ENCODE measurements at places on chromosomes 3 and 15. TPM values are rescaled to one million over a fixed set of nuclear protein-coding genes. Genes with fewer than 3 reads are reported as not detected.

The RSL24D1 gene
- 65.8 TPM for total RNA-seq

GRCh38 chr3:116046350-116046749 is 398.9 kb downstream of the LSAMP start:
- no peak for DNase-seq

The BFSP2 gene
- total RNA-seq = not detected

The CHRM5 gene
- not detected for total RNA-seq

The SUMF1 gene
- total RNA-seq = 49.6 TPM

The MYEF2 gene
- total RNA-seq = 35.6 TPM

The CSK gene
- total RNA-seq = 102 TPM

DNA sequence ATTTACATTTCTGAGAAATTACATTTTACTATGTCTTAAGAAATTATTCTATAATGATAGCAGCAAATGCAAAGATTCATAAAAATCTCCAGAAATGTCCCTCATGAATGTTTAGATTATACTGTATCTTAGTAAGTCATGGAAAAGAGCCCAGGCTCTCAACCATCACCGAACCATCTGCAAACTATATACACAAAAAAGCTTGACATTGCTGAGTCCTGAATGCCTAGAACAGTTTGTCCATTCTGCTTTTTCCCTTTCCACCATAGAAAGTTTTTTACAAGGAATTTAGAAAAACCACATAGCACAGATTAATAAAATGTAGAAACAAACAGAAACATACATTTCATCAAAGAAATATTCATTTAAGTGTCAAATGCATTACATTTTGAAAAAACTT is 83.6 kb downstream of the MYO9A start:
- DNase-seq = no peak

The SH3GL3 gene
- total RNA-seq = 10.0 TPM

DNA sequence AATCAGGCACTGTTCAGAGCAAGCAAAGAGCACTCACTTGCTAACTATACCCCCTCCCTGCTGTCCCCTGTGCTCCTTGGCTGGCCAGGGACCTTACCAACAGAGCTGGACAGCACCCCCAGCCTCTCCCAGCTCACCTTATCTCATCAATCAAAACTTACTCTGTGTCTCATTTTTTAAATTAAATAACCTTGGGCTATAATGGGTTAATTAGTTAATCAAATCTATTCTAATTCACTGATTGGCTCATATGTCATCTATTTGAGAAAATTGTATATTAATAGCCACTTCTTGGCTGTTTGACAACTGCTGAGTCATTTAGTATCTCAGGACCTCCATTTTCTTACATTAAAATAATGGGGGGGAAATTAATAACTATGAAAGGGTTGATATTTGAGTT is 22.9 kb downstream of the IL5RA start:
- DNase-seq = no peak

- no peak for DNase-seq
These were observed 231.0 kb downstream of the ITPR1 start for GRCh38 chr3:4724051-4724629.

DNA sequence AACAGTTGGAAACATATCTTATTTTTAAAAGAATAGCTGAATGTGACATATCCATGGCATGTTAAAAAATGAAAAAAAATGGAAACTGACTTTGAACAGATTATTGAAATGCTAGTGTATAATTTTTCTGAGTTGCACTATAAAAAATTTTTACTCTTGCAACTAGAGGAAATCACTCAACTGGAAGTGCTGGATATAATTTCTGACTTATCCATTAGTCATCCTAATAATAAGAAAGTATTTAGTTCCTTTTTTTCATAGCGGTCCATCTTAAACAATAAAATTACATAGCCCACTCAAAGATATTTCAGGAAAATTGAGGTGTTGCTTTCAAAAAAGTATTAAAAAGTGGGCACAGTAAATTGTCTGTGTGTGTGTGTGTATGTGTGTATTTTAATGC is 80.7 kb downstream of the MBNL1 start:
- no peak for DNase-seq

The RTP1 gene
- not detected for total RNA-seq

DNA sequence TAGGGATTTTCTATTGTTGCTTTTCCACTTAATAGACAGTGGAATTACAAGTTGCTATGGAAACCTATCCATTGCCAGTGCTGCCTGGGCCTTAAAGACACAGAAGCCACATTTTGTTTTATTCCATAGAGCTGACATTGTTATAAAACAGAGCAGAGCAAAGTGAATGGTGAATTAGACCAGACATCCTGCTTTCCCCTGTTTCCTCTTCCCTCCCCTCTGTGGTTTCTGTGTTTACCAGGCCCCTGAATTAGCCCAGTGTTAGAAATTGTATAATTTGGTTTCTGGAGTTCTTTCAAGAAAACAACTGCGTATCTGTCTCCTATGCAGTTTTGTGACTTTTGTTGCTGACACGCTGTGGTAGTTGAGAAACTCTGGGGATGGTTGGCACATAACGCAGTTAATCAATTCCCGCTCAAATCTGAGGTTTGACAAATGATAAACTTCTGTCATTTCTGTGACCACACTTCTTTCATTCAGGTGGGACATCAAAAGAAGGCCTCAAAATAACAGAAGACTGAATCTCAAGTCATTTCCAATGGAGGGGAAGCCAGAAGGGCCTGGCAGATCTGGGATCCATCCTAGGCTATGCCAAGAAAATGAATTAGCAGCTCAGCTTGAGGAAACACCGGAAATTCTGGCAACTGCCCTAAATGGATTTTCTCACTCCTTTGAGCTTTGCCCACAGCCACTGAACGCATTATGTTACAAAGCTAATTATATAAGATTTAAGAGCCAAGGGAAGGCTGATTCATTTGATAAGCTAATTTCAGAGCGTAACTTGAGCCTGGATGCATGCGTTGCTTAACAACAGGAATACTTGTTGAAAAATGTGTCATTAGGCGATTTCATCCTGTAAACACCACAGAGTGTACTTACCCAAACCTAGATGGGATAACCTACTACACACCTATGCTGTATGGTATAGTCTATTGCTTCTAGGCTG is 46.9 kb downstream of the NR1D2 start:
- DNase-seq = no peak

The FETUB gene
- total RNA-seq = not detected

GRCh38 chr15:73601451-73602445 is 31.4 kb downstream of the NPTN start:
- no peak for DNase-seq

DNA sequence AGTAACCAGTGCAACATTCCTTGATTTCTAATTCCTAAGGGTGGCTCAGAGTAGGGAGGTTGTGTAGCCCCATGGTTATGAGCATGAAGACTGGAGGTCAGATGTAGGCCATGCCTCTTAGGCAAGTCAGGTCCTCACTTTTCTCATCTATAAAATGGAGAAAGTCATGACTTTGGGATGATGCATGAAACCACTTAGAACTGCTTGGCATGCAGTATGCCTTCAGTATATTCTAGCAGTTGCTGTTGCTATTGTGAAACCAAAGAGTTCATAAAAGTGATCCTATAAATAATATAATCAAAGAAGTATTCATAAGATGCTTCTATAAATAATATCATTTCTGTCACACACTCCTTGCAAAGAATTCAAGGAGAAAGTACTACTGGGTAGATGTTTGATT is 65.5 kb downstream of the TMEM108 start:
- DNase-seq = no peak

DNA sequence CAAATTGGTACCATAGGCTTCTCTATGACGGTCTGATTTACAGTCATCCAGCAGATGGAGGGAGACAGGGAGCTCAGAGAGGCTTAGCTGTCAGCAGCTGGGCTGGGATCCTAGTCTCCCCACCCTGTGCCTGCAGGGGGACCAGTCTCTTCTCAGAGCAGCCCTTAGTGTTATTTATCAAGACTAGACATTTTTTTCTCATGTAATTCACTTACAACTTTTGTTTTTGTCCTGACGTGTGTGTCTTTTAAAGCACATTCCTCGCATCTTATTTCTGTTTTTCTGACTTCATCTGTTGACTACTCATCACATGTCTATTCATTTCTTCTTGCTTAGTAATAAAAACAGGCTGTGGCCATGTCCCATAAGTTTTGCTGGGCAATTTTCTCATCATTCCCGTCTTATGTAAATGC is 116.1 kb downstream of the KLF13 start:
- no peak for DNase-seq

DNA sequence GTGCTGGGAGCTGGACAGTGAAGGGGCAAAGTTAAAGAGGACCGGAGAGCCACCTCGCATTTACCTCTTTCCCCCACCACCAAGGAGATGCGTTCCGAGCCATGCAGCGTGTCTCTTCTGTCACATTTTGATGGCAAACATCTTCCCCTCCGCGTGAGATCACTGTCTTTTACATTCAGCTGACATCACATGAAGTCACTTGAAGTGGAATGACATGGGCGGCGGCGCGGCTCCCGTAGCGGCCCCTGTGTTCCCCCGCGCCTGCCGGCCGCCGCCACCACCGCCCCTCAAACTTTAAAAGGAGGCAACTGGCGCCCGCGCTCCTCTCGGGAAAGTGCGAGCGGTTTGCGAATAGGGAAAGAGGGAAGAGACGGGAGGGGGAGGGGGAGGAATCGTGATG is at the start of gene FEZF2:
Gene FEZF2 (minus strand): TSS at position 336 of the 400 bp plus-strand sequence. CDS start 682 bp downstream, outside the sequence.
- DNase-seq = no peak

The ZMYND10 gene
- total RNA-seq = 13.4 TPM

GRCh38 chr3:64805248-64805647 is 117.4 kb upstream of the ADAMTS9 start:
- no peak for DNase-seq

GRCh38 chr15:71385457-71385856 is 270.2 kb downstream of the THSD4 start:
- DNase-seq = no peak

DNA sequence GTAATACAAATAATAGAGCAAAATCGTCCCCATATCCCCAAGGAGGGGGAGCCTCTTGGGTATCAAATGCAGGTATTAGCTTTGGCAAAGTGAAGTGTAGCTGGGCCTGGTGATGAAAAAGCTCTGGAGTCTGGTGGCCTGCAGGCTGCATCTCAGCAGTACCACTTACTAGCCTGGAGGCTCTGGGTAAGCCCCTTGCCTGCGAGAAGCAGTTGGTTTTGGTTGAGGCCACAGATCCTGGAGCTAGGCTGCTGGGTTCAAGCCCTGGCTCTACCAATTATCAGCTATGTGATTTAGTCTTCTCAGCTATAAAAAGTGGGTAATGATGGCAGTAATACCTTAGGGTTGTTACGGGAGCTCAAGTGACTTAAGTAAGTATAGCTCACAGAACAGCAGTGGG is 6.1 kb downstream of the KCNAB1 start:
- DNase-seq = no peak

GRCh38 chr15:23446215-23447106 is 582 bp downstream of the GOLGA6L2 start:
- no peak for DNase-seq

DNA sequence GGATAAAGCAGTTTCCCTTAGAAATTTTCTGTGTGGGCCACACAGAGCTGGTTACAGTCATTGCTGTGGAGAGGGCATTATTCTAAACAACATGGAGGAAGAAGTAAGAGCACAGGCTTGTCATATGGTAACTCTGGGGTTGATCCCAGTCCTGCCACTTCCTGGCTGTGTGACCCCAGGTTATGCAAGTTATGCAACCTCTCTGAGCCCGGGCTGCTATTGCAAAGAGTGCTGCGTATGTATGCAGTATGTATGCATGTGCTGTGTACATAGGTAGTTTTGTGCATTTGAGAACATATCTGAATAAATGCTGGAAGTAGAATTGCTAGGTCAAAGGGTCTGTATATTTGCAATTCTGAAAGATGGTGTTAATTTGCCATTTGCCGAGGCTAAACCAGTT is 9.2 kb downstream of the SPSB4 start:
- peak; percentile 34 for DNase-seq

- DNase-seq = no peak
These were observed 509.1 kb downstream of the SHQ1 start for GRCh38 chr3:72338942-72339669.

GRCh38 chr3:41131224-41131623 is 68.1 kb upstream of the CTNNB1 start:
- DNase-seq = no peak

DNA sequence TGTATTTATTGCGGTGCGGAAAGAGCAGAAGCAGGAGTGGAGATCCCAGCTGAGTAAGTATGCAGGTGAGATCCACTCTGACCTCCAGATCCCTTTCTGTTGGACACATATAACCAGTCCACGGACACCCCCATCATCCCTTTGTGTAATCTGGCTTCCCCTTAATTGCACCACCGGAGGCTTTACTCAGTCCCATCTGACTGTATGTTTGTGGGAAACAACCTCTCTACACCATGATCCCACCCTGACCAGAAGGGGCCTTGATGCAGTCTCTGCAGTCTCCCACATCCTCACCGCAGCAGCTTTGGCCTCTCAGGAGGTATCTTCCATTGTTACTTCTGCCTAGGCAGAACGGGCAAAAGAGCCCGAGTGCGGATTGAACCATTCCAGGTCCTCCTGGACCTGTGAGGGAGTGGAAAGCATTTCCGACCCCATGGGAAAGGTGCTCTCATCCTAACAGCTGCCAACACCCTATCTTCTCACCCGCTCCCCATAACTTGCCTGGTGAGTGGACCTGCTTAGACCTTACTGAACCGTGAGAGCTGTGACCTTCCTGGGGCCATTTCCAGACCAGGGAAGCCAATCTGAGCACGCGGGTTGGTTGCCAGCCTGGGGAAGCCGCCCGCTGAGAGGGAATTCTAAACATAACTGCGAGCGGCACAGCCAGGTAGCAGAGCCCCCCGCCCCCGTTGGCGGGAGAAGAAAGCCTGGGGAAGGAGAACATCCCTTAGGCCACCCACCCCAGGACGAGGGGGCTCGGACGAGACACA is 1.1 kb downstream of the SLCO2A1 start:
- DNase-seq = no peak

GRCh38 chr3:127395663-127396355 is 108.0 kb upstream of the PRR20G start:
- DNase-seq = no peak

GRCh38 chr3:177351757-177352158 is 154.5 kb upstream of the TBL1XR1 start:
- DNase-seq = no peak

DNA sequence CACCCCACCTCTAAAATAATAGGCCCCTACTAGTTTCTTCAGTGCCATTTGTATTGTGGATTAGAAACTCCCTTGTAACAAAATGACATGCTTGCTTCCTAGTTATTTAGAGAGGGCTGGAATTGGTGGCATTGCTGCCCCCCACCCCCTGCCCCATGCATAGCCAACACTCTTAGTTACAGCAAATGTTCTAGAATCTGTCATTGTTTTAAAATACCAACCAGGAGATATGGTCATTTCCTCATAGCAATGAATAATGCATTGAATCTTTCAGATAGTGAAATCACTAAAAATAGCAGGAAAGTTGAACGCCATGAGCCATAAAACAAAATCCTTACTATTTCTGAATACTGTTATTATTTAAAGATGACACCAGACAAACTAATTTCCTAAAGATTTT is 292.5 kb downstream of the ARPP21 start:
- no peak for DNase-seq

GRCh38 chr15:86165265-86166211 is 85.9 kb downstream of the AGBL1 start:
- DNase-seq = no peak

All from type B pancreatic cell (in vitro differentiated cells).